Fibroblast of skin of abdomen (primary cell): ENCODE measurements at places on chromosomes 16 and 17.

- DNase-seq: no peak
Measured at GRCh38 chr17:76824093-76824492, 44.1 kb upstream of the MGAT5B start.

GRCh38 chr17:46025510-46026165 is 26.6 kb downstream of the STH start:
- DNase-seq: no peak

- no peak for DNase-seq
Measured at GRCh38 chr17:73029991-73030390, 62.5 kb downstream of the SLC39A11 start.

DNA sequence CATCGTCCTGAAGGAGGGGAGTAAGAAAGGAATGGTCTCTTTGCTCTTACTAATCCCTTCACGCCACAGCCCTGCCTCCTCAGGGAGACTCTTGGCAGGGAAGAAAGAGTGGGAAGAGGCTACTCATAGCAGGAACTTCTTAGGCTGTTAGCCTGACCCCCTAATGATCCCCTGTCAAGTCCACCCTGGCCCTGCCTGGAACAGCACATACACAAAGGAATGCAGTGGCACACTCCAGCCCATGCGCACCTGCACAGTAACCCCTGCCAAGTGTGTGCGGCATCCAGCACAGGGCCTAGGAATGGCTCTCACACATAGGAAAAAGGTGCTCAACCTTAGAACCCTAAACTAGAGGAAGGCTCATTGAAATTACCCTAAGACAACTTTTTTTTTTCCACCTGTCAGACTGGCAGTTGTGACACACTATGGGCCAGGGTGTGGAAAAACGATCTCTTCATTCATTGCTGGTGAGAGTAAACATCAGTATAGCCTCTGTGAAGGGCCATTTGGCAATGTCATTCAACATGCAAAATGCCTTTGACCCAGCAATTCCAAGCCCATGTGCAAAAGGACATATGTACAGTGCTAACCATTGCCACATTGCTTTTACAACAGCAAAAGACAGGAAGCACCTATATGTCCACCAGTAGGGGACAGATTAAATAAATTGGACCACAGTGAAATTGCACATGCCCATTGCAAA is 50.1 kb downstream of the PIMREG start:
- no peak for DNase-seq

- no peak for DNase-seq
Measured at GRCh38 chr16:86059253-86060171, 160.6 kb downstream of the IRF8 start.
